ENCODE measurements at places on chromosomes 1 and 21.
A peak's percentile ranks its signal among the peaks of the same experiment; 100 is the strongest.

DNA sequence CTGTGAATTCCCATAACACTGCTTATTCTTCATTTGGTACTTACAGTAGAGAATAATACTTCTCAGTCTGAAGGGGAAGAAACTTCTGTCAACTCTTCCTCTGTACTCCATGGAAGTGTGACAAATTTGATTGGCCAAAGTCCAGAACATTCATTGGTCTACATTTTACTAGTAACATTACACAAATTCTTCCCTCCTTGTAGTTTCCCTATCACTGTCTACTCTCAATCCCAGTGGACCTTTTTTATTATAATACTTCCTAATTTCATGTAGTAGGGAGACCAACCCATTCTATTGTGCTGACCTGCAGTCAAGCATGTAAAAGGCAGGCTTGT, 74.7 kb downstream of the ALG6 start:
- DNase-seq = no peak

DNA sequence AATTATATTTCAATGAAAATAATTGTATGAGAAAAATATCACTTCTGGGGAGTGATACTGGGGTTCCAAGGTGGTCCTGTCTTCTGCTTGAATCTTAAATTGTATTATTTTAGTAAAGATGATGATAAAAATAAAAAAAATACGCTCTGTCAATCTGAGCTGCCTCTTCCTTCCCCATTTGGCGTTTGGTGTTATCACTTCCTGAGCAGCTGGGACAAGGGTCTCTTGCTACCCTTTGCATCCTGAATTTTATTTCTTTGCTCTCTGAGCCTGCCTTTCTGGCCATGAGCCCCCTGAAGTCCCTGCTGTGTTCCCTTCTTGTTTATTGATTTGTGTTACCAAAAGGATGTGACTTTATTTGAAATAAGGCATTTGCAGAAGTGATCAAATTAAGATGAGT, 111.0 kb downstream of the KCNJ6 start:
- no peak for DNase-seq

DNA sequence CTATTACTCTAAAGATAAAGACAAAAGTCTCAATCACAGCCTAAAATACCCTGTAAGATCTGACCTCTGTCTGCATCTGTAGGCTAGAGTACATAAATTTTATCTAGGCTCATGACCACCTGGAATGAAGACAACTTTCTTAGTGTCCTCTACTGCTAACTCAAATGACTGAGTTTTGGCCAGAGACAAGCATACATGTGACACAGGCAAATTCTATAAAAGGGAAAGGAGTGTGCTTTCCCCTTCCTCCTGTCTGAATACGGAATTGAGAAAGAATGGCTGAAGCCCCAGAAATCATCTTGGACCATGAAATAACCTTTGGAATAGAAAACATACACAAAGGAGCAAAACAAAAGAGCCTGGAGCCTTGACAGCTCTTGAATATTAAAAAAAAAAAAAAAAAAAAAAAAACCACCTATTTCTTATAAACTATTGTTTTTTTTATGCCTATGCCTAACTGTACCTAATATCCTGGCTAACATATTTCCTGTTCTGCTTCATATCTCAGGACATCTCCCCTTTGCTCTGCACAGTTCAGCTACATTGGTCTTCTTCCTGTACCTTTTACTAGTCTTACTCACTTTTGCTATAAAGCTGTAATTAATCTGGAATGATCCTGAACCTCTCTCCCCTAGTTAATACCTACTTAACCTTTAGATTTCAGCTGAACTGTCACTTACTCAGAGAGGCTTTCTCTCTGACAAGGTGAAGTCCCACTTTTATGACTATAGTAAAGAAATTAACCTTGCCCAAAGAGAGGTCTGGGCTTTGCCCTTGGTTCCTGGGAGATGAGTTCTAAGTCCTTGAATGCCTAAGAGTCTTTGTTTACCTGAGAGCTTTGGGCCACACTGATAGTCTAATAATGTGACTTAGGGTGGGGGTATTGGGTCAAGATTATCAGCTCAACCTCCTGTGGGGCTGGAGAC, 16.1 kb downstream of the UCHL5 start:
- DNase-seq = no peak

GRCh38 chr1:11931845-11932244, 2.7 kb upstream of the PLOD1 start:
- DNase-seq = no peak

DNA sequence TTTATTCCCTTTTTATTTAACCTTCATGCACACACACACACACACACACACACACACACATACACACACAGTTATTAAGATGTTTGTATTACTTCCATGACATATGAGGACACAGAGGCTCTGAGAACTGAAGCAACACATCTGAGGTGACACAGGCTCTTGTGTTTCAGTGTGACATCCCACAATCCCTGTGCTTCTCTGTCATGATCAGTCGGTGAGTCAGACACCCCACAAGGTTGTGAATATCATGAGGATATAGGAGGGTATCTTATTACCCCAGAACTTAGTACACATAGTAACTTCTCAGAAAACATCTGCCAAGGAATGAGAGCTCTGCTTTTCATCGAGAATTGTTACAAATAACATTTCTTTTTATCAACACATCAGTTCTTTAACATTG, 459.3 kb downstream of the PLPP3 start:
- DNase-seq = no peak

- DNase-seq = peak; percentile 85
Measured at GRCh38 chr21:31710586-31710985, 21.3 kb downstream of the SCAF4 start.

- no peak for DNase-seq
Measured at GRCh38 chr1:192952646-192953045, 106.5 kb downstream of the UCHL5 start.

DNA sequence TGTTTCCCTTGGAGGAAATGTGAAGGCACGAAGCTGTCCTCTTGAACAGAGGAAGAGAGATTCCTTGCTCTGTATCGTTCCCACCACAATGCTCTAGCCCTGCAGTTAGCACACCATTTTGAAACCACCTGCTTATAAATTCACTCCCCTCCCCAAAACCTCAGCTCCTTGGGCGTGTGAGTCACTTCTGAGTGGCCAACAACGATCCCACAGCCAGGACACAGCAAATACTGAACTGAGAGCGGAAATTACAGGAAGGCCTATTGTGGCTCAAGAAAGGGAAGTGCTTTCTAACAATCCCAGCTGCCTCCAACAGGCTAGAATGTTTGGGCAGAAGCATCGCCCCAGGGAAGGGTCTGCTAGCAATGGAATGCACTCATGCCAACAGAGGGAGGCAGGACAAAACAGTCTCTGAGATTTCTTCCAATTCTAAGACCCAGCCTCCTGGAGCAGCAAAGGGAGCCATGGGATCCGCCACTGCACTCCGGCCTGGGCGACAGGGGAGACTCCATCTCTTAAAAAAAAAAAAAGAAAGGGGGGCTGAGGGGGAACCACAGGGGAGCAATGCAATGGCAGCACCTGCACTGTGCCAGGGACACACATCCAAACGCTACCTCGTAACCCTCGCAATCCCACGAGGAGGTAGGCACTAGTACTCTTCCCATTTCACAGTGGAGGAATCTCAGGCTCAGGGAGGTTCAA, 1.9 kb downstream of the TMEM53 start:
- DNase-seq = no peak

DNA sequence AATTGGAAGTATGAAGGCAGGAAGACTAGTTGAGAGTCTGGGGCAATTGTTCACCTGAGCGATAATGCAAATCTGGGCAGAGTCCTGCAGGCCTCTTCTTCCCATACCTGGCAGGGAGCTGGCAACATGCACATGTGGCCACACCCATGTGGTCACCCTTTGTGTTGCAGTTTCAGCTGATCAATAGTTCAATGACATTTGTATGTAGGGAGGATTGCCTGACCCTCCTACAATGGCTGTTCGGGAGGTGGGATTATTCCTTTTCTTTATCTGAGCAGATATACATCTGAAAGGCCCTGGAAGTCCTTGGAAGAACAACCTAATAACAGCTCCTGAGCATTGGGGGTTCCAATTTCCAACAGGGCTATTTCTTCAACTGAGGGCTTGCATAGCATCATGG, 15.2 kb upstream of the TRIM45 start:
- no peak for DNase-seq

GRCh38 chr1:200588698-200589097, 31.9 kb downstream of the KIF14 start:
- DNase-seq = no peak

DNA sequence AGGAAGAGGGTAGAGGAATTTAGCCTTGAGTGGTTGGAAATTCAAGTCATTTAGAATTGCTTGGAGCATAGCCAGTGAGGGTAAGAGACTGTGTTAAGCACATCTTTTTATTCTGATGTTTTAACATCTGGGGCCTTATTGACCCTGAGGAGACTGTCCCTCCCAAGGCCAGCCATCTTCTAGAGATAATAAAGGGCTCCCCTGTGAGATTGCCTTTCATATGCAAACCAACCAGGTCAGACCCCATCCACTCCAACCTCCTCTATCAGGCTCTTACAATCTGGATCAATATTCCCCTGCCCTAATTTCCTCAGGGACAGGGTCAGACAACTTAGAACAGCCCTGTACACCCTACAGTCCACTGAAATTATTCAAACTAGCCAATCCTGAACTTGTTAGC, 93.8 kb downstream of the ATP1B1 start:
- no peak for DNase-seq

- DNase-seq = no peak
Measured at GRCh38 chr1:64679177-64679576, 65.7 kb upstream of the RAVER2 start.

DNA sequence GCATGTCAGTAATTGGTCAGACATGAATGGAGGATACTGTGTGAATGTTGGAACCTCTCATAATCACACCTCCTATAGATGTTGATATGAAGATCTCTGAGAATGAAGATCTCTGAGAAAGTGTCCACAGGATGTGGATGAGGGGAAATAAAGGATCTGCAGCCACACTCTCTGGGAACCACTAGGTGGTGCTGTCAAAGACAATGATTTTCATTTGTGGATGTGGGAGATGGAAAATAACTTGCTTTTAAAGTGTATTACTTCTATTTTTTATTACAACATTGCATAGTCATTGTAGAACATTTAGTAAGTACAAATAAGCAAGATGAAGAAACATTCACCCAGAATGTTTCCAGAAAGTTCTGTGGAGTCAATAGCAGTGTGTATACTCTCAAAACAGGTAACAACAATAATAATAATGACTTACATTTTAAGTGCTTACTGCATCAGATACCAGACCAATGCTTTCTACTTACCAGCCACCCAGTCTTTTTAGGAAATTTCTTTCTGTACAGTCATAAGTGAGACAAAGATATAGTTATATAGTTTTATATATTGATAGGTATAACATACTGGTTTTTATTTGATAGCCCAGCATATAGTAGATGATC, 128.2 kb downstream of the ATG4C start:
- no peak for DNase-seq

- DNase-seq = no peak
Measured at GRCh38 chr1:7005762-7006161, 220.5 kb downstream of the CAMTA1 start.

DNA sequence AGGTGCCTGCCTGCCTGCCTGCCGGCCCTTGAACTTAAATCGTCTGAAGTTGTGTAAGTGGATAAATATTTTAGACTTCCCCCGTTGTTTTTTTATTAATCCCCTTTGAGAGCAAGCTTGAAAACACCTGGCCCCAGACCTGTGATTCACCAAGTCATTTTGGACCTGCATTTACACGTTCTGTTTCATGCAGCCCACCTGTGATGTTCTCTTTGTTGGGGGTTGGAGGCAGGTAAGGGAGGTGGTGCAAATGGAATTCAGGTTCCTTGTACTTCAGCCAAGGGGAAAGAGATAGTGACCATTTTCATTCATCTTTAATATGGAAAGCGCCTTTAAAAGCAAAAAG, 1.2 kb downstream of the SLC37A1 start:
- DNase-seq = no peak

GRCh38 chr1:178537382-178538090, 24.6 kb downstream of the TEX35 start:
- no peak for DNase-seq

GRCh38 chr1:32494196-32494595, 29.3 kb downstream of the ZBTB8B start:
- no peak for DNase-seq

GRCh38 chr1:192489748-192490147, 85.8 kb upstream of the RGS1 start:
- DNase-seq = peak; percentile 88
